SHP77 treated with DMSO at 0.1 percent for 48 hours (cell line): ENCODE measurements at places on chromosomes 2 and 18.

DNA sequence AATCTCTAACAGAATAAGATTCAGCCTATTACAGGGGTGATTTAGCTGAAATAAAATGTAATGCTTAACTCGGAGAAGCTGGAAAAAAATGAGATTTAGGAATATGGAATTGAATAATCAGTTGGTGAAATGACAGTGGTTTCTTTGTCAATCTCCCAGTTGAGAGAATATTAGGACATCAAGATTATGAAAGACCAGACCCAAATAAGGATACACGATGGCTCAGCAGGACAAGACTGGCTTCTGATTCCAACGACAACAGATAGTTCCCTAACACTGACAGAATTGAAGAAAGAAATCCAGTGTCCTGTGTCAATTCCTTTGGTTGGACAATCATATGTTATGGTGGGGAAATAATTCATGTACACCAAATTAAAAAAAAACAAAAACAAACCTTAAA, 55.8 kb downstream of the HRH4 start:
- DNase-seq, result no peak

GRCh38 chr2:127906206-127906926, 20.6 kb upstream of the AMMECR1L start:
- DNase-seq, result no peak

GRCh38 chr2:230969659-230970015, 26.3 kb upstream of the SPATA3 start:
- no peak for DNase-seq

GRCh38 chr2:239442192-239442591, 41.4 kb upstream of the HDAC4 start:
- no peak for DNase-seq

- DNase-seq, result no peak
Measured at GRCh38 chr2:82511894-82512293, 1947.2 kb downstream of the SUCLG1 start.

DNA sequence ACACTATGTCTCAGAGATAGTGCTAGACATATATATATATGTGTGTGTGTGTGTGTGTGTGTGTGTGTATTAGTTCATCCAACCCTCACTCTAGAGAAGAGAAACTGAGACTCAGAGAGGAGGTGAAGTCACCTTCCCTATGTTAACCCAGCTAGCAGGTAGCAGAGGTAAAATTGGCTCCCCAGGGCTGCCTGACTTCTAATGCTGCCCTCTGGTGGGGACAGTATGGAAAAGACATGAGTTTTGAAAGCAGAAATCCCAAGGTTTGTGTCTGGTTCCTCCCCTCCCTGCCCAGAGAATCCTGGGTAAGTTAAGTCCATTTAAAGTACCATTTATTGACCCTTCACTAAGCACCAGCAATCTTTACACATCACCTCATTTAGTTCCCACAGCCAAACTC, 137.7 kb downstream of the THNSL2 start:
- no peak for DNase-seq

- DNase-seq, result no peak
Measured at GRCh38 chr18:36112302-36112701, 16.8 kb downstream of the SLC39A6 start.
